Activated T-helper 17 cell treated with anti-CD3 and anti-CD28 coated beads, Interleukin-2, amount 50 U/mL, for 72 hours (primary cell): ENCODE measurements at places on chromosomes 3 and 15.

GRCh38 chr3:62793946-62794345 lies 81.3 kb downstream of the CADPS start:
- ATAC-seq: no peak

DNA sequence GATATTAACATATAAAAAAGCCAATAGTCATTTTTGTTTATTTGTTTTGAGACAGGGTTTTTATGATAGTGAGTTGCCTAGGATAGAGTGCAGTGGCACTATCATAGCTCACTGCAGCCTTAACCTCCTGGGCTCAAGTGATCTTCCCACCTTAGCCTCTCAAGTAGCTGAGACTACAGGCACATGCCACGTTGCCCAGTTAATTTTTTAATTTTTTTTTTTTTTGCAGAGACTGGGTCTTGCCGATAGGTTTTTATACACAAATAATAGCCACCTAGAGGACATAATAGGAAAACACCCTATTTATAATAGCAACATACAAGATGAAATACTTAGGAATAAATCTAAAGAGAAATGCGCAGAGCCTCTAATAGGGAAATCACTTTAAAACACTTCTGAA lies 13.3 kb downstream of the EIF3J start:
- ATAC-seq: no peak

- ATAC-seq: no peak
Measured at GRCh38 chr3:192935441-192935840, 17.8 kb upstream of the MB21D2 start.

DNA sequence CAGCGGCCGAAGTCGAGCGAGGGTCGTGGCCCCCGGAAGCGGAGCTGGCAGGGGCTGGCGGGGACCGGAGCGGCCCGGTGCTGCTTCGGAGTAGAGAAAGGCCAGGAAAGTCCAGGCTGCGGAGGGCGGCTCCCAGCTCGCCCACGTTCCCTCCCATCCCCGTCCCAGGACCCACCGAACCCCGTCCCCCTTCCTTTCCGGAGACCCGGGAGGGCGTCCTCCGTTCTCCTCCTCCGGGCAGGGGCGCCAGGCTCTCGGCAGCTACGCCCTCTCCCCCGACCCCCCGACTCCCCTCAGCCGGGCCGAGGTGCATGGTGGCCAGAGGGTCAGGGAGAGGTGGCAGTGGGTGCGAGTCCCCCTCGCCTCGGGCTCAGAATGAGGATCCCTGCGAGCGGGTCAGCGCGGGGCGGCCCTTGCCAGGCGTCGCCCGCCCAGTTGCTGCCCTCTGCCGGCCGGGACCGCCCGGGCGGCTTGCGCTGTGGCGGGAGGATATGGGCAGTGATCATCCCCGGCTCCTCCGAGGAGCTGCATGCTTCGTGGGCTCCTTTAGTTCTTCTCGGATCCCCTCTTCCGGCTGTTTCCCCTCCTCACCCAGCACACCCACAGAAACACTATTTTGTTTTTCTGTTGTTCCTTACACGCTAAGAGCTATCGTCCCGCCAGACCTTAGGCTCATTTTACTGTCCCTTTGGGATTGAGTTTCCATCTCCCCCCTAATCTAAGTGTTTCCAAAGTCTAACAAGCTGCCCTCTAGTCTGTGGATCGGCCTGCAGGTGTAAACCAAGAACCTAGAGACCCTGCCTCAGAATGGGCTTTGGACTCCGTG lies 744 bp upstream of the ALDH1A2 start:
- peak; percentile 90 for ATAC-seq

DNA sequence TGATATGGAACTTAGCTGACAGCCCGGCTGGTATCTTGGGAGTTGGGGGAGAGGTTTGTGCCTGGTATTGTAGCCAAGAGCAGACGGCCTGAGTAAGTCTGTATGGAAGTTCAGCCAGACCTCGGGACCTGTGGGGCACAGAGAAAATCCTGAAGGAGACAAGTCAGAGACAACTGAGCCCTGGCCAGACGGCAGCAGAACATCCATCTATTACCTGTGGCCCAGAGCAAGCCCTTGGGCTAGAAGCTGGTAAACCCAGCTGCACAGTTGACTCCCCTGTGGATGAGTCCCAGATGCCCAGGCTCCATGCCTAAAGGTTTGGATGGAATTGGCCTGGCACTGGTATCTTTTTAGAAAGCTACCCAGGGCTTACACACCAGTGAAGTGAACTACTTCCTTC lies 70.4 kb upstream of the DLG1 start:
- no peak for ATAC-seq
